ENCODE measurements at places on chromosomes 6 and 20.

GRCh38 chr20:21507400-21508229, 6.2 kb downstream of the NKX2-2 start:
- no peak for DNase-seq

- no peak for DNase-seq
These were observed 6.1 kb downstream of the FOXF2 start for GRCh38 chr6:1395506-1395905.

GRCh38 chr20:18272451-18272850, 15.9 kb upstream of the ZNF133 start:
- DNase-seq: no peak

DNA sequence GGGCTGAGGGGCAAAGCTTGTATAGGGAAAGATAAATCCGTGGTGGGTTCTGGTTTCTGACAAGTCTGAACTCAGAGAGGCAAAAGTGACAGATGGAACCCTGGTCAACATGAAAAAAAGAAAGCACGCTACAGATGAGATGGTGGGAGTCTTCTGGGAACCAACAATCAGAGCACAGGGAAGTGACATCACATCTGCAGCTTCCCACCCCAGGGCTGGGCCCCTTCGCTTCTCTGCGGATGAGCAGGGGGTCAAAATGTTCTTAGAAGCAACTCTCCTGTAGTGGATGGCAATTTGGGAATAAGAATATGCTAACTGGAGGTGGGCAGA, 129.2 kb upstream of the AKAP12 start:
- no peak for DNase-seq

DNA sequence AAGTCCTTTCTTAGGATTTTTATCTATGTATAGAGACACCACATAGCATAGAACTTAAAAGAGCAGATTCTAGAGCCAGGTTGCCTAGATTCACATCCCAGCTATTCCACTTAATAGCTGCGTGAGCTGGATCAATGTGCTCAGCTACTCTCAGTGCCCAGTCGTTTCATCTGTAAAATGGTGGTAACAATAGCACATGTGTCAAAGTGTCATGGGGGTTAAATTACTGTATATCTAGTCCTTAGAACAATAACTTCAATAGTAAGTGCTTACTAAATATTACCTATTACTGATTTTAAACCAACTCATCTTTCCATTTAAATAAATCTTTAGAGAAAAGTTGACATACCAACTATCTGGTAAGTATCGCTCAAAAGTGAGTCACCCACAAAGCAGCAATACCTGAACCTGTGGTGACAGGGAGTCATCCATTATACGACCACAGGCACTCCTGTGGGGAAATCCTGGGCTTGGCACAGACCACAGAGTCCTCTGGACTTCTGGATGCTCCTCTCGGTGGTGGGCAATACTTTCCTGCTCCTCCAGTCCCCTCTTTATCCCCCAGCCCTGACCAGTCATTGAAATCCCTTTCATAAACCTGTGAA, 154.8 kb downstream of the PDSS2 start:
- no peak for DNase-seq

GRCh38 chr20:16554766-16555543, 18.3 kb downstream of the KIF16B start:
- DNase-seq: no peak

GRCh38 chr6:135474362-135474761, 23.2 kb downstream of the AHI1 start:
- no peak for DNase-seq

- no peak for DNase-seq
These were observed 116.0 kb downstream of the GRIK2 start for GRCh38 chr6:101509536-101509935.

Data from vagina (tissue), 2 donors.